ENCODE measurements at places on chromosomes 6 and 20.
A peak's percentile ranks its signal among the peaks of the same experiment; 100 is the strongest.

DNA sequence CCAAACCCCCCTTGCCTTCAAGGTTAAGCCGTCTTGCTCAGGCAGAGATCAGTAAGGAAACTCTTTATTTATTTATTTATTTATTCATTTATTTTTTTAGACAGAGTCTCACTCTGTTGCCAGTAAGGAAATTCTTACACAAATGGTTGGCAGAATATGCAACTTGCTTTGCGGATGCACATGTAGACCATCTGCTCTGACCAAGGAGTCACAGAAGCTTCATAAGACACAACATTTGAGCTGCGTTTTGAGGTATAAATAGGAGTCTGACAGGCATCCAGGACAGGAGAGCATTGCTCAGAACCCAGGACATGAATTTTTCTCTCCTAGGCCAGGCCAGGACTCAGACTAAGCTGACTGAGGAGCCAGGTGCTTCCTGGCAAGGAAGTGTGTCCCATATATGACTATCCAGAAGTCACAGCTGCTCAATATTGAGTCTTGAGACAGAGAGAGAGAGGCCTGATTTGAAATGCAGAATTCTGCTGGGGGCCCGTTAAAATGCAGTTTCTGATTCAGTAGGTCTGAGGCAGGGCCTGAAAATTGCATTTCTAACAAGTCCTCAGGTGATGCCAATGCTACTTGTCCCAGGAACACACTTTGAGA lies 43.9 kb downstream of the HLA-A start:
- DNase-seq: no peak

- DNase-seq: peak; percentile 77
Observed at GRCh38 chr6:27157459-27158315, 89.8 kb upstream of the PRSS16 start.

DNA sequence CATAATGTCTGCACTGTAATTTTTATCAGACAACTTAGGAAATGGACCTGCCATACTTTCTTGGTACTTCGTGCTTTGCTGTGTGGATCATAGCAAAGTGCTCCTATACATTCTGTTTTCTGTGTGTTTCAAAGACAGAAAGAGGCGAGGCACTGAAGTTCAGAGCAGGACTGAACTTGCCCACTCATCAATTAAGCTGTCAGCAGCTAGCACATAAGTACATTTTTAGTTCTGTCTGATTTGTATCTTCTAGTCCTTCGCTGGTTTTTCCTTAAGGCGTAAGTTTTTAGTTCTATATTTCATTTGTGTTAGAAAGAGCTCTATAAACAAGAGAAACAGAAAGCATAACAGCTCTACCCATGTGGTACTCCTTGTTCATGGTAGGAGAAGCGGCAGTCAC lies 42.1 kb downstream of the MAP3K4 start:
- DNase-seq: no peak

DNA sequence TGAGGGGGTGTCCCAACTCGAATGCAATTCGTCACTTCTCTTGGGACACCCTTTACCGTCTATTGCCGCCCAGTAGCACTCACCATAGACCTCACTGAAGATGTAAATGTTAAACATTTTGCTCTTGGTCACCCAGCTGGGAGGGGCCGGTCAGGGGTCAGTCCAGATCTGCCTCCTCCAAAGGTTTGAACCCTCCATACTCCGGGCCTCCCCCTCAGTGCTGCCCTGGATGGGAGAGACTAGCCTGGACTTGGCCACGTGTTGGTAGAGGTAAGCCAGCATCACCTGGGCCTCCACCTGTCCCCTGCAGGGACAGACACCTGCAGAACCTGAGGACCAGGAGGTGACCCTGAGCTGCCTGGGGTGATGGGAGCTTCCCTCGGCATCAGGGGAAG lies 5.0 kb upstream of the MYT1 start:
- DNase-seq: no peak

DNA sequence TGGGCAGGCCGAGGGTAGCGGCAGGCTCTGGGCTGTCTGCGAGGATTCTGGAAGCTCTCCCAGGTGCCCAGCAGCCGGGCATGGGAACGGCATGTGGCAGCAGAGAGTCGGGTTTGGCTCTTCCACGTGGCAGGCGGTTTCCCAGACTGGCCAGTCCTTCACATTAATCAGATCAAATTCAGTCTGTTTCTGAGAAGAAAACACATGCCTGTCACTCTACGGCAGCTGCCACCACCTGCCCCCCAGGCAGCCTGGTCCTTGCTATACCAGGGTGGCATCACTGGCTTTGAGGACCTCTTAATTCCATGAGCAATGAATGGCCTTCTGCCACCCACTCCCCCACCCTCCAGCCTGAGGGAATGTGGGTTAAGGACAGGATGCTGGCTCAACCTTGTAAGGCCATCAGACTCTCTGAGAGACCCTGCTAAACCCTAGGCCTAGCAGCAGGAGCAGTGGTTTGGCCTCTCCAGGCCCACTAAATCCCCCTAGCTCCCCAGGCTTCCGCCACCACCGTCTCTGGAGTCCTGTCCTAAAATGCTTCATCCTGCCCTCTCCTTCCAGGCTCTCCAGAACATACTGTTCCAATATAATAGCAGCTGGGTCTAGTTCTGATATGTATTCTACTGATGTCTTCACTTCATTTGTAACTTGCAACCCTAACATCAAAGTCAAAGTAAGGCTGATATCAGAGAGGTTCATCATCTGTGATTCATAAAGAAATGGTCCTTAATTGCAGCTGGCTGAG lies 47.8 kb downstream of the PLCG1 start:
- DNase-seq: no peak

DNA sequence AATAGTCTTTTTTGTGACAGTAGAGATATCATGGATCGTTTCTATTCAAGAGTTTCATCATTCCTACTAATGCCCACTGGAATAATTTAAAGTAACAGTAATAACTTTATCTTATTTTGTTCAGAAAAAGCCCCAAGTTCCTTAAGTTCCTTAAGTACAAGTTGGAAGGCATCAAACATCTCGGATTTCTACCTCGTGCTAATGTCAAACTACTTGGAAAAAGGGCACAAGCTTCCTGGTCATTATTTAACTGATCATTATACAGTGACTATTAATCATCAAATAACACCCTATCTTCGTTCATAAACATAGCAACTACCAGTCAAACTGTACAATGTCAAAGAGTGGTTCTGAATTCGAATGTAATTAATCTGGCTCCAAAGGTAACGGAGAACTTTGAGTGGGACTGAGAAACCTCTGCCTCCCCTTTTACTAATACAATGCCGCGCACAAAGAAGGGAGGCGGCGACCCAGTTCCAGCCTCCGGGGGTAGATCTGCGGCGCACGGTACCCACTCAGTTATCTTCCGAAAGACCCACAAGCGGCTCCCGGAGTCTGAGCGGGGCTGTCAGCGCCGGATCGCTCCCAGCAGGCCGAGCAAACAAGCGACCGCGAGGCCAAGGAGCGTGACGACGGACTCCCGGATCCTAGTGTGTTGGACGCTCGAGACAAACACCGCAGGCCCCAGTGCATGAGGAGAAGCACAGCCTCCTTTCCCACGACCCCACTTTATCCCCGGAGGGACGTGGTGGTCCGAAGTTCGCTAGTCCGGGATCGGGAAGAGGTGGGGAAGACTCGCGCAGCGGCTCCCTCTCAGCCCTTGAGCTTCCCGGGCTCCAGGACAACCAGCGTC lies 716 bp downstream of the SHPRH start:
- DNase-seq: peak; percentile 14

DNA sequence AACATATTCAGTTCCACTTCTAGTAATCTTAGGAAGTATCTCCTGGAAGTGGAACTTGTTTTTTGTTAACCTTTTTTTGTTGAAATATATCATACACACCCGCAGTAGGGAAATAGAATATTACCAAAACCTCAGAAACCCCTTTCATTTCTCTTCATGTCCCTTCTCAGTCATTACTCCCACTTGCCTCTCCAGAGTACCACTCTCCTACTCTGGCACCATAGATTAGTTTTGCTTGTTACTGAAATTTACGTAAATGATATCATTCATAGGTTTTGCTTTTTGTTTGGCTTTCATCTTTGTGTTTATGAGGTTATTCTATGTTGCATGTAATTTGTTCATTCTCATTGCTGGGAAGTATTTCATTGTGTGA lies 52.8 kb downstream of the ZFAND3 start:
- DNase-seq: no peak

DNA sequence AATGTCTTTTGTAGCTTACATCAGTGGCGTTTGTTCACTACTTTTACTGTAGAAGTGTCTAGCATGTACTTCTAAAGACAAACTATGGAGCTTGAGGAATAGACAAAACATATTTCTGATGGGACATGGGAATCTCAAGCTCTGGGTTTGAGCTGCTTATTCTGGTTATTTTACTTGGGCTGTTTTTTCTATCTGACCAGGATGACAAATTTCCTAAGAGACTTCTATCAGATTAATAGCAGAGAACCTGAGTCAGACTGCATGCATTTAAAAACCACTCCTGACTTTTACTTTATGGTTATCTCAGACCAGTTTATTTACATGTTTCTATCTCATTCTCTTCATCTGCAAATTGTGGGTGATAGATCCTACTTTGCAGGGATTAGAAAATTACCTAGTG lies 1282.3 kb upstream of the GJE1 start:
- DNase-seq: no peak

- no peak for DNase-seq
Observed at GRCh38 chr20:19056909-19057308, 155.5 kb upstream of the SLC24A3 start.

DNA sequence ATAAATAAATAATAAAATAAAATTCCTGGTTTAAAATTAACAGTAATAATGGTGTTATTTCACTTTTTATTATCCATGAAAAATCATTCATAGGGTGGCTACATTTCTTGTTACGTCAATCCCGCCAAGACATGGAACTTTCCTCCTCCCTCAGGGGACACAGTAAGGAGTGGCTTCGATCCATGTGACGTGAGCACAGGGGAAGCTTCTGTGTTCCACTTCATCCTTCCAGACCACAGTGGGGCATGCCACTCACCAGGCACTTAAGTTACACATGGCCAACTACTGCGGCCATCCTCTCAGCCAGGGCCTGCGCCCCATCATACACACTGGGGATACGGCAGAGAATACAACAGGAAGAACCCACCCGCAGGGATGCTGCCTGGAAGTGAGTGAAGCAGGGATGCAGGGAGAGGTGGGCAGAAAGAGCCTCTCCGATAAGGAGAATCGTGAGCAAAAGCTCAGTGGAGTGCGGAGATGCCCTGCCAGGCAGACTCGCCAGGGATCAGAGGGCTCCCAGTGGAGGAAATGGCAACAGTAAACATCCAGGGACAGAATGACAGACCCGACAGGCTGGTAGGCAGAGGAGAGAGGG lies 75.3 kb downstream of the ATP9A start:
- DNase-seq: no peak

DNA sequence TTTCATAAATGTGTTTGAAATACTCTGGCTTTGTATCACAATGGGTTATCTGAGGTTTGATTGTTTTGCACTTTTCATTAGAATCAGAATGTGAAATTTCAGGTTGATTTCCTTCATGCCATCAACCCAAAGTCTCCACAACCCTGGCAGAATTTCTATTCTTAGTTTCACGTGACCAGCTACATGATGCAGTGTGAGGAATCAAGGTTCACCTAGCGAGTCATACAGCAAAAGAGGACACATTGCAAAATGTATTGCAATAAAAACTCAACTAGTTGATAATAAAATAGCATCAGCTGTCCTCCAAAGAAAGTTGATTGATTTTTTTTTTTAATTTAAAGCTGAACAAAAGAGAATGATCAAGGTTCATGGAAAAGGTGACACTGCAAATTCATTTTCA lies 2.2 kb downstream of the HAO1 start:
- DNase-seq: no peak

- no peak for DNase-seq
Observed at GRCh38 chr20:13212750-13213149, 8.3 kb upstream of the ISM1 start.

- DNase-seq: no peak
Observed at GRCh38 chr20:37262505-37262904, 891 bp upstream of the GHRH start.

DNA sequence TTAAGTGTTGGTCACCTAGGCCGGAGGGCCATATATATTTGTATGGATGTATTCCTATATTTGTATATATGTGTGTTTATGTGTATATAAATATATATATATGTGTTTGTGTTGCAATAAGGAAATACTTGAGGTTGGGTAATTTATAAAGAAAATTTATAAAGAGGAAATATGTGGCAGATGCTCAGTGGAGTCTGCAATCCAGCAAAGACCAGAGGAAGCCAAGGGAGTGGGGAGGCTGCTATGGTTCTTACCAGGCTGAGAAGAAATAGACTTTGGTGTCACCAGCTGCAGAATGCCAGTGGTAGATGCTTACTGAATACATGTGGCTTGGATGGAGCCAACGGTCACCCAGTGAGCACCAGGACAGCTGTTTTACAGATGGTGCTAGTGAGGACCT lies 97.4 kb upstream of the ELOVL5 start:
- no peak for DNase-seq

GRCh38 chr20:59451066-59451630 lies 150.7 kb downstream of the EDN3 start:
- DNase-seq: no peak

DNA sequence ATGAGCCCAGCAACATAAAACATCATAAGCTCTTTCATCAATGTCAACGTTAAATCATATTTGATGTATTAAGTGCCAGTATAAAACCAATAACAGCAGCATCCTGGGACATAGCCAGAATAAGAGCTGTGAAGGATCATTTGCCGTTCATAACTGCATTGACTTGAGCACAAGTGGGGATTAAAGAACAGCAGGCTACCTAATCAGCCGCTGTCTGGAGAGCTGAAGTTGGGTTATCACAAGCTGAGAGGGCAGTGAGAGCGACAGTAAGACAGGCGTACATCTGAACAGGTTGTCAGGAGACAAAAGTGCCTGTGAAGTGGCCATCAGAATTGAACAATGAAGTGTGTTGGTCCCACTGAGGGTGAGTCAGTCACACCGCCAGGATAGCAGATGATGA lies 269.6 kb downstream of the GRIK2 start:
- DNase-seq: no peak

GRCh38 chr6:151488226-151488625 lies 5.6 kb upstream of the CCDC170 start:
- no peak for DNase-seq

GRCh38 chr6:111949546-111949945 lies 76.3 kb upstream of the FYN start:
- DNase-seq: no peak

DNA sequence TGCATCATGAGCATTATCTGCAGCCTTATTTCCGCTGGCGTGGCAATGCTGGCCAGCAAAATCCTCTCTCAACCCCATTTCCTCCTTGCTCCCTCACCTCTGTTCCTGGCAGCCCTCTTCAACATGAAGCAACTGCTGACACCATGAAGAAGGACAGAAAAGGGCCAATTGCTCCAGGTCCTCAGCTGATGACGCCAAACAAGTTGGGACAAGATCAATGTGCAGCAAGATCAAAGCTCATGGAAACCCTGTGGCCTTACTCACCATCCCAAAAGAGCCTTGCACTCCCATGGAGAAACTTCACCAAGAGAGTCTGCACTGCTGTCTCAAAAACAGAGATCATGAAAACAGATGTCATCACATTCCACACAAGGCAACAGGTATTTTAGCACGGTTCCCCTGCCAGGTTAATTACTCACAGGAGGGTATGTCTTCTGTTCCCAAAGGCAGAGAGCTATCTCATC lies 7.4 kb downstream of the GFOD1 start:
- no peak for DNase-seq
